NCI-H1417 treated with DMSO at 0.1 percent for 48 hours (cell line): ENCODE measurements at places on chromosomes 3 and 15.

GRCh38 chr3:40387895-40388254, 891 bp downstream of the ENTPD3 start:
- no peak for DNase-seq

- no peak for DNase-seq
These were observed 213.7 kb downstream of the PDCD6IP start for GRCh38 chr3:34012102-34012461.

- DNase-seq: no peak
These were observed 68.9 kb downstream of the TFRC start for GRCh38 chr3:196012941-196013476.

GRCh38 chr3:2392981-2393380, 294.3 kb downstream of the CNTN4 start:
- no peak for DNase-seq

DNA sequence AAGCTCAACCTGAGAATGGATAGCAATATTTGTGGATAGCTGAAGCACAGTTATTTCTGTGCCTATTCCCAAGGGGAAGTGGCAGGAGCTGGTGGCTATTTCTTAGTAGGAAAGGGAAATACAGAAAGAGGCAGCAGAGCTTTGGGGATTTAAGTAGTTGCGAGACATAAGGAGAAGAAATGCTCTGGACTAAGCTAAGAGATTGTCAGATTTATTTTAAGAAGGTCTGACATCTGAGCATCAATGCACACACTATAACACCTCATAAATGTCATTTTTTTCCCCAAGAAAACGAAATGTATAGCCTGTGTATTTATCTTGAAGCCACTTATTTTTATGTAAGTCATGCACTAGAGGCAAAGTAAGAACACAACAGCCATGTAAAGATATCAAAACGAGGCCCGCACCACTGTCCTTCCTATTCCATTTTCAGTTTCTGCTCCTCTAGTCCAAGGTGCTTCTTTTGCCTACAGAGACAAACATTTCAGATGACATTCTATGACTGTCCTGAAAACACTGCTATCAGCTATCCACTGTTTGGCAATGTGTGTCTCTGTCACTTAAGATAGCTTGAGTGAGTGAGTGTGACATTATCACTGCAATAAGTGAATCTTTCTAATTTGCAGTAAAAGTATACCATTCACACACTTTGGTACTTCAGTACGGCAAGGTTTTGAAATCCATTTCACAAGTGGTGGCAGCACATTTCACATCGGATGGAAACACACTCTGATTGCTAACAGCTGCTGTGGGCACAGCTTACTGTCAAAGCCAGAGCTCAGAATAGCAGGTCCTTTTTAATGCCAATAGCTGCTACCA, 62.7 kb upstream of the ICE2 start:
- DNase-seq: no peak

GRCh38 chr3:135766115-135766514, 199.4 kb upstream of the PPP2R3A start:
- DNase-seq: no peak

DNA sequence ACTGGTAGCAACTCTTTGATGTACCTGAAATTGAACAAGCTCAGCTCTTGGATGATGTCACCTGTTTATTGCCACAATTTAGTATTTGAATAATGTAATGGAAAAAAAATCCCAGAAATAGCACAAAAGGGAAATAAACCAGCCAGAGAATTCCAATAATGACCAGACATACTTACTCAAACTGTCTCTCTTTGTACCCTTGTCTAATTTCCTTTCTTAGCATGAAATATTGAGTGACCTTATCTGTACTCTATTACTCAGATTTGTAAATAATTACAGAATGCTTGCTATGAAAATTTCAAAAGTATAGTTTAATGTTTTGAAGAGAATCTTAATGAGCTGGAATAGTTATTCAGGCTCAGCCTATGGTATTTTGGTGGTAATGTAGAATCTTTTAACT, 555.4 kb upstream of the SGO1 start:
- DNase-seq: no peak

DNA sequence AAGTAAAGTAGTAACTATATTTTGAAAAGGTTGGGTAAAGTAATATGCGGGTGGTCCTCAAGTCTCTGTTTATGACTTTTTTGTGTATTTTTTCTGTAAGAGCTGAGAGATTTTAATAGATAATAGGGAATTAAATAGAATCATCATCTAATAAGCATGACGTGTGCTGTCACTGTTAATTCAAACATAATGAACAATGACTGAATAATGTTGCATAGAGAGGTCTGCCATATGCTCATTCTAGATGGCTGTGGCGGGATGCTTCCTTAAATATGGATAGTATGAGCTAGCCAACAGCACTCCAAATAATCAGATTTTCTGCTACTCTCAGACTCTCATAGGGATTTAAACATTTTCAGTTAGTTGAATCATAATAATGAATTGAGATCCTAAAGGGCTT, 302.8 kb upstream of the RBMS3 start:
- no peak for DNase-seq

- DNase-seq: no peak
These were observed 169.3 kb downstream of the GREM1 start for GRCh38 chr15:32887090-32887489.

GRCh38 chr3:125440559-125440955, 65.4 kb upstream of the ZNF148 start:
- no peak for DNase-seq

GRCh38 chr3:7745711-7746110, 755.9 kb upstream of the LMCD1 start:
- no peak for DNase-seq

DNA sequence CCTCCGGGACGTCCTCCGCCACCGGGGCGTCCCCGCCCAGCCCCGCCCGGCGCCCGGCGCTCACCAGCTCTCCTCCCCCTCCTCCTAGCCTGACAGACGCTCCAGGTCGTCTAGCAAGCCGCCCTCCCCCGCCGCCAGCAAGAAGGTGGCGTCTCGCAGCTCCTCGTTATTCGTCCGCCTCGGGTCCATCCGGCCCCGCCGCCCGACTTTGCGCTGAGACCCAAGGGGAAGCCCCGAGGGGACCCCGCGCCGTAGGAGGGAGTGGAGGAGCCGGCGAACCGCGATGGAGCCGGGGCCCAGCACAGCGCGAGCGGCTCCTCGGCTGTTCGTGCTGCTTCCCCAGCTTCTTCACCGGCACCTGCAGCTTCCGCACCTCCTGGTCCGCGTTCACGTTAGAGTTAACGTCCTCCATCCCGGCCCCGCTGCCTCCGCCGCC, 26.3 kb upstream of the MTHFS start:
- no peak for DNase-seq

DNA sequence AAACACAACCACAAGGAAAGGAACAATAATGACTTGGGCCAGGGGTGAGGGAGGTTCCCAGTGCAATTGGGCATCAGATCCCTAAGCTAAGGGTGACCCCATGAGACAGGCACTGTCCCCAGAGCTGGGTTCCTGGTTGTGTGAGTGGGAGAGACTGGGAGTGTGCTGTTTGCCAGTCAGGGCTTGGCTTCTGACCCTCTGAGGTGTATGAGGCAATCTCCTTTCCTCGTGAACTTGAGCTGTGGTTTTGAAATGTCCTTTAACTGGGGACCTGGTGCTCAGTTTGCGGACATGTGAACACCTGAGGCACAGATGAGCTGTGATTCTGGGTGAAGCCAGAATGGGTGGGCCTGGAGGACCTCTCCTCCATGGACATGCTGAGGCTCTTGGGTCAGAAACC, 58.5 kb upstream of the PLXNA1 start:
- DNase-seq: no peak

GRCh38 chr3:163809540-163809993, 1268.7 kb downstream of the SI start:
- DNase-seq: no peak

- DNase-seq: no peak
These were observed 102.4 kb downstream of the LRIG1 start for GRCh38 chr3:66398228-66399025.

DNA sequence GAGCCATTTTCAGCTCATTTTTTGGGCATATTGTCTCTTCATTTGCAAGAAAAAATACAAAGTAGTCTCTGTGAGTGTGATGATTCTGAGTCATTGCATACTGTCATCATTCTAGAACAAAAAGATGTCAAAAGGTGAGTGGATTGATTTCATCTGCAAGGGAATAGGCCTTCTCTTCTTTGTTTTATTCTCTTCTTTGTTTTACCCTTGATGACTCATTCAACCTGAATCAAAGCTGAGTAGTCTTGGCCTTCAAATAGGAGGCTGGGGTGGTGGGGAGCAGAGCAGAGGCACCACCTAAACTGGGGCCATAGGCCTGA, 25.4 kb downstream of the CYP19A1 start:
- DNase-seq: no peak

DNA sequence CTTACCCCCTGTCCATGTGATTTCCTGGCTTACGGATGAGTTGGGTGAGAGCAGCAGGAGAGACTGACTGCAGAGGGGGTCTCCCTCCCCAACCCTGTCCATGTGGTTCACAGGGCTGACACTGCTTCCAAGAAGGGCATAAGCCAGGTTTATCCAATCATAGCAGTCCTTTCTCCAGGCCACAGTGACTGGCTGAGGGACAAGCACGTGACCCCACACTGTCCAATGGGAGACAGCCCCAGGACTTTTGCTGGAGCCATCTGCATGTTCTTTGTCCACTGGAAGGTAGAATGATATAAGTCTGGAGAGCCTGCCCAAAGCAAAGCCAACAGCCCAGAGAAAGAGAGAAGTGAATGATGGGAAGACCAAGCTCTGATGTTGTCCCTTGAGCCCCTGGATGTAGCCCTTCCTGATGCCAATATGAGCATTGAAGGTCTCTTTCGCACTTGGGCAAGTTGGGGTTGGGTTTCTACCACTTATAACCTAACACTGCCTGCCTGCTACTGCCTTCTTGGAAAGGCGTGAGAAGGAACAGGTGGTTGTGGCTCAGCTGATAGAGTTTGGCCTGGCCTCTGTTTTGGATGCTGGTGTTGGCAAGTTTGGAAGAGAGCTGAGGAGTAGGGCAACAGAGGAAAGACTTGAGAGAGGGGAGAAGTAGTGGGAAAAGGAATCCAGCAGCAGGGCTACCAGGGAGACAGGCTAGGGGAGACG, 41.3 kb upstream of the GRIP2 start:
- no peak for DNase-seq

DNA sequence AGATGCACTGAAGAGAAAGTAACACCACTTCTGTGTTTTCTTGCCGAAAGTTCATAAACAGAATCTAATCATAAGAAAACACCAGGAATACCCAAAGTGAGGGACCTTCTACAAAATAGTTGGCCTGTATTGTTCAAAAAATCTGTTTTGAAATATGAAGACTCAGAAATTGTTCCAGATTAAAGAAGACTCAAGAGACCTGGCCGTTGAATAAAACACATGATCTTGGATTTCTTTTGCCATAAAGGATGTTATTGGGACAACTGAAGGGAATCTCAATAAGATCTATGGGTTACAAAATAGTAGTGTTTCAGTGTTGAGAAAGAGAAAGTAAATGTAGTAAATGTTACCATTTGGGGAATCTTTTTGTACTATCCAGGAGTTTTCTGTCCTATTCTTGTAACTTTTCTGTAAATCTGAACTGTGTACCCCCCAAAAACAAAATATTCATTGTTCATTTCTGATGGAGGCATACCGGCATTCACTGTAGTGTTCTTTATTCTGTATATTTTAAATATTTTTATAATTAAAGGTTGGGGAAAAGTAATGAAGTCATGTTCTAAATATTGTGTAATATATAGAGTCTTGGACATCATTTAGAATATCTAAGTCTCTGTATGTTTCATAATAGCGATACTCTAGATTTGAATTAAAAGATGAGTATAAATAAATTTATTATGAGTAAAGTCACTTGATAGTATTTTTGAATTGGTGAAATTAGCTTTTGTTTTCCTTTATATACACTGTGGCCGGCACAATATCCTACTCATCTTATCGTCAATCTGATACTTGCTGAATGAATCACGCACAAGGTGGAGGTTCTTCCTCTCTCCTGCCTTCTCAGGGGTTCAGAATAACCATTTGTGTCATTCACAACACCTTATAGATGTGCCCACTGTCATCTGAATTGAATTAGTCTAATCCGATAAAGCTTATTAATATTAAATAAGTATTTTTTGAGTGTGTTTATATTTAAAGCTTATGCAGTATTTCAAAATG, 66.7 kb downstream of the TRAK1 start:
- no peak for DNase-seq

DNA sequence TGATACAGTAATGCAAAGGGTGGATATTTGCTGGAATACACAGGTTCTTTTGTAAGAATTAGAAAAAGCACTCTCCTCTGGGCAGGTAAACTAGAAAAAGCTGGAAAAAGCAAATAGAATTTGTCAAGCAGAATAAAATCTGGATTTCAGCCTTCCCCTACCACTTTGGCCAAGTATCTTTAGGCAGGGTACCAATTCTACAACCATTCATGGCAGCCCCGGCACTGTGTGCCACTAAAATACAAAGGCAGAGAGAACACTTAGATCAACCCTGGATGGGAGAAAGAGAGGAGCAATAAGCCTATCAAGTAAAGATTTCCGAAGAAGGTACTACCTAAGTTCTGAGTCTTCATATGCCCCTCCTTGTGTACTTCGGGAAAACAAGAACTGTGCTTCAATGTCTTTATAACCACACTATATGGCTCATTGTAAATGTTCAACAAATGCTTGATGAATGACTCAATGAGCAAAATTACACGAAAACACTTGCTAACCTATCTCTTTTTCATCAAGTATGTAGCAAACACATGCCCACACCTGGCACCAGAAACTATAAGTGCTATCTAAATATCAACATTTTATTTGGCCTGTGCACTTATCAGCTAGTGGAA, 20.8 kb downstream of the STAG1 start:
- no peak for DNase-seq

GRCh38 chr15:63305260-63305659, 27.9 kb downstream of the APH1B start:
- no peak for DNase-seq

- peak; percentile 76 for DNase-seq
These were observed 310.7 kb downstream of the RORA start for GRCh38 chr15:60918234-60918959.
